Bladder microvascular endothelial cell (primary cell): ENCODE measurements at places on chromosomes 5 and 9. TPM values are rescaled to one million over a fixed set of nuclear protein-coding genes. Genes with fewer than 3 reads are reported as not detected.

The HMHB1 gene
- not detected in 2 replicates for total RNA-seq

The GARIN3 gene
- total RNA-seq, result not detected in 2 replicates

The CORO2A gene
- 0.76 and 2.6 TPM in 2 replicates for total RNA-seq

The NR5A1 gene
- not detected in 2 replicates for total RNA-seq

The UAP1L1 gene
- total RNA-seq, result 12.1 and 23.3 TPM in 2 replicates

The SLCO4C1 gene
- total RNA-seq, result not detected in 2 replicates

The GDNF gene
- total RNA-seq, result not detected in 2 replicates

The ZNF879 gene
- 2.3 and 5.2 TPM in 2 replicates for total RNA-seq
